Skin of body (tissue), 3 donors: ENCODE measurements at places on chromosomes 12 and 14. TPM values are rescaled to one million over a fixed set of nuclear protein-coding genes. Genes with fewer than 3 reads are reported as not detected.

The CCDC196 gene
- not detected for total RNA-seq

The NR2C1 gene
- 52.2 TPM for total RNA-seq

The CBLN3 gene
- total RNA-seq: 1.8 TPM

The HOXC11 gene
- total RNA-seq: 2.4 TPM

DNA sequence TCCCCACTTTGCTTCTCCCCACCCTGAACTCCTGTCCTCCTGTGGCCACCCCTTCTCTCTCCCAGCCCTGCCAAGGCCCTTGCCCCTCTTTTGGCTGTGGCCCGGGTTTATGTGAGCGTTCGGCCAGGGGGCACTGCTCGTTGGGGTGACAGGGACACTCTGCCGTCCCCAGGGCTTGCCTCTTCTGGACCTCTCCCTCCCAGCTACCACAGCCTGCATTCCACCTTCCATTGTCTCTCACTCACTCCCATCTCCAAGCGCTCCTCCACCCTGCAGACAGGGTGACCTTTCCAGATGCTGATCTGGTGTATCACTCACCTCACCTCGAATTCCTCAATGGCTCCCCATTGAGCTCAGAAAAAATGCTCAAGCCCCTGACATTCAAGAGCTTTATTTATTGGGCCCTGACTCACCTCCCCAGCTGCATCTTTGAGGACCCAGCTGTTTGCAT lies 1.4 kb downstream of the SERPINA9 start:
- DNase-seq: no peak

DNA sequence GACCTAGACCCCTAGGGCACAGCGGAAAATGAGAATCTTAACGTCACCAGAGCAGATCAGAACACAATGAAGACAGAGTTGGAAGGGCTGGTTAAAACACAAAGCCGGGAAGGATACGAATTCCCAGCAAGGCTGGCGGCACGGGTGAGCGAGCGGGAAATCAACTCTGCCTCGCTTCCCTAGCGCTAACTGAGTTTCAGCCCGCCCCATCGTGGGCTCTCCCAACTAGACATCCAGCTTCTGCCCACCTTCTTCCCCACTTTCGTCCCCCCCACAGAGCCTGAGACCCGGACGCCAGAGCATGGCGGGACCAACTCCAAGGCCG lies 377 bp downstream of the CCNT1 start:
- DNase-seq: no peak

DNA sequence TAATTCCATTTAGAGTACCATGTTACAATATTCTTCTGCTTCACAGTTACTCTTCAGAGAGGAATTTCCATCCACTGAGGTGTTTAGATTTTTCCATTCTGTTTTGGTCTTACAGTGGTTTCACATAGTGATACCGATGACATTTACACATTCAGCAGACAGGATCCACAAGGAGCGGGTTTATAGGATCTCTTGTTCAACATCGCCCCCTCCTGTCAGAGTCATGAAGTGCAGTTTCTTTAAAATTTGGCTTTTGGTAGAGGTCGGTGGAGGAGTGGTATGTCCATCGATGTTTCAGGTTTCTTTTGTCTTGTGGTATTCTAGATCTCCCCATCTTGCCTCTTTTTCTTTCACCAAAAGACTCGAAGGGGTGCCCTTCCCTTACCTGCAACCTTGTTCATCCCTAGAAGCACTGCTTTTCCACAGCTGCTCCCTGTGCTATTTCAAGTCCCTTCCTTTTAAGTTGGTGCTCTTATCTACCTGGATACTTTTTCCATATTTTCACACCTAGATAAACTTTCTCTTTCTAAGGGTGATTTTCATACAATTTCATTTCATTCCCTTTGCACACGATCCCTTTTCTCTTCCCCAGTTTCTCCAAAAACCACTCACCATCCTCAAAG lies 181.3 kb downstream of the ITPR2 start:
- peak; percentile 74 for DNase-seq

GRCh38 chr14:73774241-73774570 lies 60.0 kb upstream of the PNMA1 start:
- no peak for DNase-seq

DNA sequence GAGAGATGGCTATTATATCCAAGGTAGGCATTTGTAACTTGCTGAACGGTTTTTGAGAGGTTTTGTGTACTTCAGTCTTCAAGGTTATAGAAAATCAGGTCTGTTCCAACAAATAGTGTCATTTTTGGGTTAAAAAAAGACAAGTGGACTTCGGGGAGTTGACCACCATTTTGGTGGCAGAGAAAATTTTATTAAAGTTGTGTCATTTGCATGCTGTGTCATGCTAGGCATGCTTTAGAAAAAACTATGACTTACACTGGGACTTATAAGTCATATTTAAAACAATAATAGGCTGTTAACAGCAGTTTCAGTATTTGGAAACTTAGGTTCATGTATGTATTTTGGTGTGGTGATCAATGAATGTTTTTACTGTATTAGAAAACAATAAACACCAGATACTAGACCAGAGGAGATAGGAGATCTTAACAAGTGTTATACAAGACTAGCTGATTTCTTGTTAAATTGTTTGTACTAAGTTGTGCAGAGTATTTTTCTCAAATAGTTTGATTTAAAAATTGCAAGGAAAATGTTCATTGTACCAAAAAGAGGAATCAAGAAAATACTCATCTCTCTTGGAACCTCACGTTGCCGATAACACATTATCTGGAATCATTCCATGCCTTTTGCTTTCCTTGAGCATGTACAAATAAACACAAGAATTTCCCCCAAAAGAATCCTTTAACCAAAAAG lies 1.4 kb downstream of the RAN start:
- DNase-seq: no peak

- peak; percentile 34 for DNase-seq
These were observed 867 bp downstream of the RHOJ start for GRCh38 chr14:63205044-63205575.

DNA sequence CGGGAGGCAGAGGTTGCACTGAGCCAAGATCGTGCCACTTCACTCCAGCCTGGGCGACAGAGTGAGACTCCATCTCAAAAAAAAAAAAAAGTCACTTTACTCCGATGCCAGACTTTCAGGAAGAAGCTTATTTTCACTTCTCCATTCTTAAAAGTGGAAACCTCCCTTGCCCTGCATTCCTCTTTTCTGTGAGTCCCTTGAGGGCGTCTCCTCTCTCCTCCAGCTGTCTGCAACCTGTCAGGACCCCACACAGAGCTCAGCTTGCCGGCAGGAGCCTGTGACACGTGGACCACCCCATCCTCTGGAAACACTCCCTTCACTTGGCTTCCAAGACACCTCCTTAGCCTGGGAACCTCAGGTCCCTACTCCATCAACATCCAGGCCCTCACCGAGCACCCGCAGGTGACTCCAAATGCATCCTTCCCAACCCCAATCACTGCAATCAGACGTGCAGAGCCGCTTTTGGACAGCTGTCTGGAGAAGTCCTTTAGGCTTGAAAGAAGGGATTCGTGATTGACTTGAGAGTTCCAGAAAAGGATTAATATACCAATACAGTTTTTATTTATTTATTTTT lies 34.3 kb downstream of the SLC15A4 start:
- DNase-seq: no peak

DNA sequence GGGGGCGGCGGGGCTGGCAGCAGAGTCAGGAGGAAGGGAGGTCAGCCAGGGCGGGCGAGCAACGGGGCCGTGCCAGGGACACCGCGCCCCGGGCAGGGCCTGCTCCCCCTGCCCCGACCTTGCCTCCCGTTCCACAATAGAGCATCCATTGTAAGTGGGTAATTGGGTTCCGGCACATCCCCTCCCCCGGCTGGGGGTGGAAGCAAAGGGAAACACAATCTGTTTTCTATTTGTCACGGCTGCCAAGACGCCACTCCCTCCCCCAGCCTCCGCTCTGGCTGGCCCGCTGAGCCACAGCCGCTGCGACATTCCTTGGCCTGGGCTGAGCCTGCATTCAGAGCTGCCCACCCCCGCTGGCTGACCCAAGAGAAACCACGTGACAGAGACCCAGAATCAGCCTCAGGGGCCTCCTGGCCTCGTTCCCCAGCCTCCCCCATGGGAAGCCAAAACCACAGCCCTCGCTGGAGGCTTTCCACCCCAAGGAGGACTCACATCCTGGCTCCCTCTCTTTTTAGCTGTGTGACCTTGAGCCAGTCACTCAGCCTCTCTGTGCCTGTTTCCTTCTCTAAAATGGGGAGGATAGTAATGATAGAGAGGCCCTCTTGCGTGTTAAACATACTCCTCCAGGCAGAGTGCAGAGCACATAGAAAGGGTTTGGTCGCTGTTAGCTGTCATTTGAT lies 117.6 kb downstream of the SCARB1 start:
- peak; percentile 95 for DNase-seq
